ENCODE measurements at places on chromosomes 1 and 21. TPM values are rescaled to one million over a fixed set of nuclear protein-coding genes. Genes with fewer than 3 reads are reported as not detected.

DNA sequence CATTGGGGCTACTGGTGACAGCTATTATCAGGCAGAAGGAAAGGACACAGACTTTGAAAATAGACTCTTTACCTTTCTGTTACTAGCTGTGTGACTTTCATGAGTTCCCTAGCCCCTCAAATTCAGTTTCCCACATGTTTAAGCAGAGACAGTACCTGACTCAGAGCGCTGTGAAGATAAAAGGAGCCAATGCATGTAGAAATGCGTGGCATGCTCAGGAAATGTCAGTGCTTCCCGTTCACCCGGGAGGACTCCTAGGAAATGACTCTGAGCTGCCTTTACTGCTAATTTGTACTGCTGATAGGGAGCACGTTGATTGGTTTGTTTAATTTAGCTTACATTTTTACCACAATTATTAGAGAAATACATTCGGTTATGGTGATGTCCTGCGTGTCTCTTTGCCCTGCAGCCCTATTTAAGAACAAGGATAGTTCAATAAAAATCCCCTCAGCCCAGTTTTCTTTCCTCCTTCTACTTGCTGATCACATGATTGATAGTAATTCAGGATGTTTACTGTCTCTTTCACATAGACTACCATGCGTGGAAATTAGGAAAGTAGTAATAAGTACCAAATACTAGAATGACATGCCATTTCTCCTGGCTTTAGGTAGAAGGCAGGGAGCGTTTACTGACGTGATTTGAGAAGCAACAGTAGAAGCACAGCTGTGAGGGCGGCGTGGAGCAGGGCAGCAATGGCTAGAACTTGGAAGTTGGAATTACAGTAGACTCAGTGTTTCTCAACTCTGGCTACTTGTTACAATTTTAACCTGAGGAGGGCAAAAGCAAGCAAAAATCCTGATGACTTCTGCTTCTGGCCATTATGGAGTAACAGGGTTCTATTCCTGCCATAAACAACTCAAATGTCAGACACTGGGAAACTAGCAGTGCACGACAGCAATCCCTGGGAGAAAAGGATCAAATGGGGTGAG, 15.9 kb downstream of the PDIK1L start:
- H3K36me3 ChIP-seq: no peaks in the 10 kb centered on the region
- H3K27ac ChIP-seq: peak overlapping the region; percentile 26
- no peak for DNase-seq

DNA sequence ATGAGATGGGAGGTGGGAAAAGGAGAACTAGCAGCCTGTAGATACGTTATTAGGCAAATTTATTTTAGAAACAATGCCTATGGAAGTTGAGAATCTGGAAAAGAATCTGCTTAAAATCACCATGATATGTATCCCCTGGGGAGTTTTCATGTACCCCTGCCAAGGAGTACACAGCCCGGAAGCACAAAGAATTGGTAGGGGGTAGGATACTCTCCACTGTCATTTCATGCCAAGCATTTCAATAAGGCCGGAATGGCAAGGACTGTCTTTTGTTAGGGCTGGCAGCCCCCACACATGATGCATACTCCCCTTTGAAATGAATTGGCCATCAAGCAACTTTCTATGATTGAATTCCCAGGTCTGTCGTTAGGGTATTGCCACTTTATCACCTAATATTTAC, 111.5 kb upstream of the APP start:
- H3K4me3 ChIP-seq: no peak overlapping the region
- H3K27ac ChIP-seq: no peak overlapping the region
- no peaks in the 10 kb centered on the region for H3K27me3 ChIP-seq
- no peaks in the 10 kb centered on the region for H3K36me3 ChIP-seq
- DNase-seq: no peak

DNA sequence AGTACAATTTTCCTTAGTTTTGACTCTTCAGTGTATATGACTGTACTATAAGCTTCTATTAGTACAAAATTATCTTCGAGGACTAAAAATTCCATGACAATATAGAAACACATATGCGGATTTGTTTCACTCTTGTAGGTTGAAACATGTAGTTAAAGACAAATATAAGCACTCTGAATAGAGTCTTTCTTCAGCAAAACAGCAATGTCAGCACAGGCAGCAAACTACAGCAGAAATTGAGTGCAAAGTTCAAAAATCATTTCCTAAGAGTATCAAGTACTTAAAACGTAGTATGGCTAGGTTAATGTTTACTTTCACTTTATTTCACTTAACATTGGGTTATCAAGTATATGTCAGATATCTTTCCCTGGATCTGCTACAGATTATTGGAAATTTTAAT, 106.7 kb downstream of the FAF1 start:
- DNase-seq: no peak
- H3K4me3 ChIP-seq: no peak overlapping the region
- no peaks in the 10 kb centered on the region for H3K36me3 ChIP-seq
- H3K27me3 ChIP-seq: no peaks in the 10 kb centered on the region
- H3K4me1 ChIP-seq: no peaks in the 10 kb centered on the region
- no peak overlapping the region for H3K27ac ChIP-seq

DNA sequence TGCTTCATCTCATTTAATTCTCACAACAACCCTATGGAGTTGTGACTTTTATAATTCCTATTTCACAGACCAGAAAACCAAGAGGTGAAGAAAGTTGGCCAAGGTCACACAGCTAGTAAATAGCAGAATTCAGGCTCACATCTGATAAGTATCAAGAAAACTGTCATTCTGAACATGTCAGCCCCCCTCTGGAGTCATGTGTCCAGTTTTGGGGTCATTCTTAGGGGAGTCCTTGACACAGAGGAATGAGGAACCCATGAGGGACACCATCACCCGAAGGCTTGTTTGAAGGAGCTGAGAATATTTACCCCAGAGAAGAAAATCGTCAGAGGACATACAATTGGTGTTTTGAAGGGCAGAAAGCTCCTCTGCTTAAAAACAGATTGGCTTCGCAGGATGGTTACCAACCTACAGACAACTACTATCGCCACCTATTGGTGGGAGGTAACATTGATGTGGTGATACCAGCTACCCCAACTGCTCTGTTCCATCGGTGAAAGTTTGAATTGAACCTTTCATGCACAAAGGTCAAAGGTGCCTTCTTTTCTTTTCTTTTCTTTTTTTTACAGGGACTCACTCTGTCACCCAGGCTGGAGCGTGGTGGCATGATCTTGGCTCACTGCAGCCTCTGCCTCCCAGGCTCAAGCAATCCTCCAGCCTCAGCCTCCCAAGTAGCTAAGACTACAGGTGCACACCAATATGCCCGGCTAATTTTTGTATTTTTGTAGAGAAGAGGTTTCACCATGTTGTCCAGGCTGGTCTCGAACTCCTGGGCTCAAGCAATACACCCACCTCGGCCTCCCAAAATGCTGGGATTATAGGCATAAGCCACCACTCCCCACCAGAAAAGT, 31.3 kb downstream of the NCMAP start:
- no peak overlapping the region for H3K27ac ChIP-seq
- H3K36me3 ChIP-seq: no peaks in the 10 kb centered on the region
- H3K27me3 ChIP-seq: no peaks in the 10 kb centered on the region
- no peak overlapping the region for H3K4me3 ChIP-seq

- H3K4me1 ChIP-seq: no peaks in the 10 kb centered on the region
- DNase-seq: no peak
- H3K4me3 ChIP-seq: no peak overlapping the region
- no peak overlapping the region for H3K27ac ChIP-seq
These were observed 96.6 kb upstream of the TNR start for GRCh38 chr1:175839779-175840669.

GRCh38 chr1:42956739-42957138, 1.9 kb downstream of the SLC2A1 start:
- H3K27ac ChIP-seq: peak overlapping the region; percentile 83
- H3K4me1 ChIP-seq: peaks cover 58% of the 10 kb centered on the region
- H3K36me3 ChIP-seq: peaks cover 27% of the 10 kb centered on the region
- DNase-seq: no peak
- H3K4me3 ChIP-seq: peak overlapping the region; percentile 92
- no peaks in the 10 kb centered on the region for H3K27me3 ChIP-seq

- peaks cover 10% of the 10 kb centered on the region for H3K4me1 ChIP-seq
- no peak overlapping the region for H3K27ac ChIP-seq
- peaks cover 9% of the 10 kb centered on the region for H3K36me3 ChIP-seq
- no peak overlapping the region for H3K4me3 ChIP-seq
- DNase-seq: no peak
These were observed 57.9 kb downstream of the AGPAT3 start for GRCh38 chr21:43922949-43923348.

- DNase-seq: no peak
- H3K4me1 ChIP-seq: no peaks in the 10 kb centered on the region
- H3K36me3 ChIP-seq: peaks cover 24% of the 10 kb centered on the region
- H3K27ac ChIP-seq: peak overlapping the region; percentile 86
These were observed 10.0 kb downstream of the STMN1 start for GRCh38 chr1:25896266-25896665.

DNA sequence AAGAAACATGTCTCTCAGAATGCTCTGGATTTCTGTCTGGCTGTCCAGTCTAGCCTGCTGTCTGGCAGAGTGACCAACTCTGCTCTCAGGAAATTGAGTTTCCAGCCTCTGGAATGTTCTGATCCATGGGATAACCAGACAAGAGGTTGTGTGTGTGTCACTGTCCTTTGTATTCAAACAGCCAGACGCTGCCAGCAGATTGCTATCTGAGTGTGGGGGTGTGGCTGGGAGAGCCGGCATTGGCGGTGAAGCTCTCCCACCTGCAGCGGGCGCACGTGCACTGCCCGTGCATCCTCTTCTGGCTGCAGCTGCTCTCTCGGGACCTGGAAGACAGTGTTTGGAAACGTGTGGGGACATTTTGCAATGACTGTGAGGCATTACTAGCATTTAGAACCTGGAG, 26.1 kb downstream of the PKP1 start:
- H3K36me3 ChIP-seq: no peaks in the 10 kb centered on the region
- DNase-seq: peak; percentile 51
- H3K4me1 ChIP-seq: no peaks in the 10 kb centered on the region

- peaks cover 14% of the 10 kb centered on the region for H3K4me1 ChIP-seq
- H3K27ac ChIP-seq: no peak overlapping the region
- no peak for DNase-seq
- no peaks in the 10 kb centered on the region for H3K27me3 ChIP-seq
These were observed 111.5 kb upstream of the ARHGEF16 start for GRCh38 chr1:3342960-3343359.

PTPN7 gene
- 13.8 TPM for total RNA-seq

NBPF8 gene
- 17.0 TPM for total RNA-seq

FAM78B gene
- 2.0 TPM for total RNA-seq

TMEM54 gene
- 35.1 TPM for total RNA-seq

PCAT6 gene
- not detected for total RNA-seq

Data from tibial nerve (tissue), 4 donors.